Activated CD4-positive, alpha-beta T cell treated with anti-CD3 and anti-CD28 coated beads, Interleukin-2, amount 10 ng/mL, durations not matched to agents 24 days and 14 days (primary cell): ENCODE measurements at places on chromosomes 1 and 21.

DNA sequence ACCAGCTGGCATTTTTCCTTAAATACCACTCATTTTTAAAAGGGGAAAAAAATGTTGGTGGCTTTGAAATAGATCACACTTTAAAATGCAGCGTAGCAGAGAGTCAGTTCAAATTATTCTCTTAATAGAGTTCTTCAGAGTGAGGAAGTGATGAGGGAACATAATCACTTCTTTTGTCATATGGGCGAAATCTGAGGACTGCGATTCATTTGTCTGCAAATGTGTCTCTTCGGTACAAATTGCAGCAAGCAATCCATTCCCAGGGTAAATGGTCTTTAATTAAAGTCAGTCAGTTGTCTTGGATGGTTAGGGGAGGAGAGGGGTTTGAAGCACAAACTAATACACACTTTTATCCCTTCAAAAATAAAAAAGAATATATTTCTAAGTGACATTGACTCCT lies 86.0 kb upstream of the SELENON start:
- no peak for DNase-seq

GRCh38 chr1:69328186-69328585 lies 239.5 kb upstream of the LRRC7 start:
- no peak for DNase-seq

- DNase-seq, result peak; percentile 63
These were observed 645 bp upstream of the TLR5 start for GRCh38 chr1:223143537-223144248.

GRCh38 chr1:91821126-91821868 lies 64.7 kb downstream of the TGFBR3 start:
- no peak for DNase-seq

DNA sequence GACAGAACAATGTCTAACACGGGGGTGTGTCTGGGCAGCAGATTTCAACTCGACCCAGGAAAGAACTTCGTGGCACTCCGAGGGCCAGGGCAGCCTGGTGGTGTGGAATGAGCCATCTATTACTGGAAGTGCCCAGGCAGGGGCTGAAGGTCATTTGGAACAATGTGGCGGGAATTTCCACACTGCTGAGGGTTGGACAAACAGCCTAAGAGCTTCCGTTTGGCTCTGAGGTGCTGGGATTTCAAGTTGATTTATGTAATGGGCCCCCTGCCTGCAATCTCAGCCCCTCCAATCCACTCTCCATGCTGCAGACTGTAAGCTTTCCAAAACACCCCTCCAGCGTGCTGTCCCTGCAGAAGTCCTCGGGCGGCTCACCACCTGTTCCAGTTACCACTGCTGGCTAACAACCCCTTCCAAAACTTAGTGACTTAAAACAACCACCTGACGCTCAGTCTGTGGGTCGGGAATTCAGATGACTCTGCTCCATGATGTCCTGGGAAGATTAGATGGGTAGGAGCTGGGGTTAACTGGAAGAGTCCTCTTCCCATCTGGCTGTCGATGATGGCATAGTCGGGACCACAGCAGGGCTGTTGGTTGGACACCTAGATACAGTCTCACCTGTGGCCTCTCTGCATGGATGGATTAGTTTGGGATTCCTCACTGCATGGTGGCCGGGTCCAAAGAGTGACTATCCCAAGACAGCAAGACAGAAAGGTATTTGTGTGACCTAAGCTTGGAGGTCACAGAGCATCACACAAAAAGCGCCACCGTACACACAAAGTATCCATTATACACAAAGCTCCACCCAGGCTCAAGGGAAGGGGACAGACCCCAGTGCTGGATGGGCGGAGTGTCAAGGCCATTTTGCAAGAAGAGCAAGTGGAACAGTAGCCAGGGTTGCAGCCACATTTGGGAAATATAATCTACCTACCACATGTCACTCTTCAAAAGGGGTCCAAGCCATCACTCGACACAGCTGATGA lies 89.7 kb upstream of the IFFO2 start:
- no peak for DNase-seq

GRCh38 chr1:227929751-227930472 lies 17.8 kb downstream of the WNT9A start:
- DNase-seq, result no peak

DNA sequence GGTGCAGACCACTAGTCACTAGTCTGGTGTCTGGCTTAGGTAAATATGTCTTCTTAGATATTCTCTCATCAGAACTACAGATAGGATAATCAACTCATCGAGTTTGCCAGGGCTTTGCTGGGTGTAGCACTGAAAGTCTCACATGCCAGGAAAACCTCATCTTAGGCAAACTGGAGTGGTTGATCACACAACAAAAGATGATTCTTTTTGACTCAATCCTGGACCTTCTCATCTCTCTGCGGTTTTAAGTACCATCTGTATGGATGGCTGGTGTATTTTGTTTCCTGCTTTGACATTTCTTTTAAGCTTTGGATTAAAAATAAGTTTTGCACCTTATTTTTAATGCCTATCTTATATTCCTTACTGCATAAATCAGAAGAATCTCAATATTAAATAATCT lies 11.3 kb downstream of the GBP2 start:
- DNase-seq, result no peak
